ENCODE measurements at places on chromosomes 7 and 10.
A peak's percentile ranks its signal among the peaks of the same experiment; 100 is the strongest.

DNA sequence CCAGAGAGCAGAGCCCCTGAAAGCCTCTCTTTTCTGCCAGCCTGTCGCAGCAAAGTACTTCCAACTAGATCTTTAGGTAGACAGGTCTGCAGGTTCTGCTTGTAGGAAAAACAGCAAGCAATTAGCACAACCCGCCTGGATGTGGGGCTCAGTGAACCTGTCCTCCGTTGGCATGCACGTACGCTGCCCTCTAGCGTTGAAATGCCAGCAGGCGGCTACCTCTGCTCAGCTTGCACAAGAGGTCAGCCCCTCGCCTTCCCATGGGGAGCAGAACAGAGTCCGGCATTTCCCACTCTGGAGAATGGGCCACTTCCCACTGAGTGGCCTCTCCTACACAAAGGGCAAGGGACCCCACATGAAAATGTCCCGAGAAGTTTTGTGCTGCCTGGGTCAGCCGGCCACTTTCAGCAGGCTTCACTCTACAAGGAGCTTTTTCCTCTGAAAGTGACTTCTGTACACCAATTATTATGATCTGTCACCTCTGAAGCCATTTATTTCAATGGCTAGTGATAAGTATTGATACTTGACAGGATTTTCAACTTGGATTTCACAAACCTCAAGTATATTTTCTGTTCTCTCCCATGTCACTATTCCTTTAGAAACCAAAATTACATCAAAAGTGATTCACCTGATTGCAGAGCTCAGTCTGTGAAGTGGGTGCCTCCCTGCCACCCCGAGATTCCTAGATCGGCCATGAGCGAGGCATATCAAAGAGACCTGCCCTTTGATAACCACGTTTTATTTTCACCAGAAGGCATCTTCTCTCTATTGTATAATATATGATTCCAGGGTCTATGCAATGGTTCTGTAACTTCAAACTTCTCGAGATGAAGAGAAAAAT is 56.7 kb downstream of the JCAD start:
- peak; percentile 58 for DNase-seq

GRCh38 chr10:132443983-132444876 is 47.2 kb downstream of the PWWP2B start:
- no peak for DNase-seq

DNA sequence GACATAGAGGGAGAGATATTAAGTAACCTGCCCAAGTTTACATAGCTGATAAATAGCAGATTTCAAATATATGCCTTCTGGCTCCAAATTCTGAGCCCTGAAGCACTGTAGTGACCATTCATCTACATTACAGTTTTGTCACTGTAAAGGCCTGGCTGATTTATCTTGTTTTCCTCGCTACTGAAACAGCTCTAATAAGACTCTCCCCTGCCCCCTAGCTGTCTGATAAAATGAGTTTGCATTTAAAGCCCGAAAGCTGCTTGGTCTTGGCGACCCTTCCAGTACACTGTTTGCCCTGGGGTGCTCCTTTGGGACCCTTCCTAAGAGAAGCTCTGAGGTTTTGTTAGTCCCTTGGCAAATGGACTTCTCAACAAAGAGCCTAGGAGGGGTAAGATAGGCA is 59.7 kb upstream of the RAB11FIP2 start:
- peak; percentile 11 for DNase-seq

DNA sequence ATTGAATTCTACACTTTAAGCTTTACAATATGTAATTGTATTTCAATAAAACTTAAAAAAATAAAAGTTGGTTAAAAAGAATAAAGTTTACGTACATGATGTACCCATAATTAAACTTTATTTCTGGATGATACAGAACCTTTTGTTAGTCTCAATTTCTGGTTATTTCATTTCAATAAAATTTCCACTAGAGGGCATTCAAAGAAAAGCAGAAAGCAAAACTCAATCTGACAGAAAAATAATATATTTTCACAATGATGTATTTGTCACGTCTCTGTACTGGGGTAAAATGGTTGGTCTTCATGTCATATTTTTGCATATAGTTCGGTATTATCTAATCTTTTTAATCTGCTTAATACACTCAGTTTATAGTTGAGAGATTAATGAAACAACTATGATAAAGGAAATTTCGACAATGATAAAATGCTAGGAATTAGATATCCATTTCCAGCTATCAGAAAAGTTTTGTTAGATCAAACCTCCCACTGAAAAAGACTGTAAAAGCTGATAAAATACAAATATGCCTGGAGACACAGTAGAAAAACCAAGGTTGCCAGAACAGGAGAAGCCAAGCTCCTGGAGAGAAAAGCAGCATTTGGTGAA is 27.4 kb downstream of the ASZ1 start:
- DNase-seq, result peak; percentile 34

DNA sequence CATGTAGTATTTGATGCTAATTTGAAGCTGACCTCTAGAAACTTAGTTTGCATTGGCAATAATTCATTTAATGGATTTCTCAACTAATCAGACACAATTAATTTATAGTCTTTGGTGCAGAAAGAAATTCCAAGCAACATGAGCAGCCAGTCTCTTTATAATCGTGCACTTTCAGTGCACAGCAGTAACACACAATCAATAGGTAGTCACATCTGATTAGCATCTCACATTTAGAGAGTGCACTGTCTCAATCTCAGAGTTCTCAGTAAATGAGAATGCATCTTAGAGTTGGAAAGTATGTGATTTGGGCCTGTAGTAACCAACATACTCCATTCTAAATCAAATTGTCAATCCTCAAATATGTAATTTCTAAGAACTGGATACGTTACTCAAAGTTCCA is 377.6 kb downstream of the POM121L12 start:
- DNase-seq, result no peak

GRCh38 chr10:72809006-72809405 is 84.5 kb upstream of the OIT3 start:
- DNase-seq, result no peak

GRCh38 chr7:128197589-128197988 is 43.5 kb upstream of the LEP start:
- no peak for DNase-seq

- DNase-seq, result no peak
Measured at GRCh38 chr10:124878457-124878739, 63.5 kb upstream of the ZRANB1 start.

DNA sequence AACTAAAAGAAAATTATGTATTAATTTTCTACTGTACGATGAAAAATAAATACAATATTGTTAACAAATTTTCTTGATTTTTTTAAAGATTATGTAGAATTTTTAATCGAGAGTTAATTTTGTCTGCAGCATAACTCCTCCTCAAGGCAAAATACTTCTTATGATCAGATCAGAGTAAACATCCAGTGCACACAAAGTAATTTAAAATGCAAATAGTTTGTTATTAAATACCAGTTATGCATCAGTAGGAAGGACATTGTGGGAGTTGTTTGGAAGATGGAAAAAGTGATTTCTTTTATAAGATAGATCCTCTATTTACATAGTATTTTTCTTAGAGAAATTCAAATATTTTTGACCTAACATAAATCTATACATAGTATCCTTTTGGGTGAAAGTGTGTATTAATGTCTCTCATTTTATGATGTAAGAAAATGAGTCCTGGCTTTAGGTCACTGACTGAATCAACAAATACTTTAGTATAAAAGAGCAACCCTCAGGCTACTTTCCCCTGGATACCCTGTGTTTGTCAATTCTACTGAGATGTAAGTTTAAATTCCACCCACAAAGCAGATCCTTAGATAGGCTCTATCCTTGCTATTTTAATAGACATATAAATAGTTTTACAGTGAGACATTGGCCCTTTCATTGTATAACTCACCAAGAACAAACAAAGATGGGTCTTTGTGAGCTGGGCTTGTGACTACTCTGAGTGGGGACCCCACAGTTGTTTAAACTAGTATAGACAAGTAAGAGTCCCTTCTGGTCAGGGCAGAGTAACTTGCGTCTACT is 1133.7 kb downstream of the GATA3 start:
- no peak for DNase-seq

GRCh38 chr10:19911886-19912285 is 95.7 kb downstream of the PLXDC2 start:
- no peak for DNase-seq

- no peak for DNase-seq
Measured at GRCh38 chr10:21161090-21161625, 264.0 kb upstream of the NEBL start.

DNA sequence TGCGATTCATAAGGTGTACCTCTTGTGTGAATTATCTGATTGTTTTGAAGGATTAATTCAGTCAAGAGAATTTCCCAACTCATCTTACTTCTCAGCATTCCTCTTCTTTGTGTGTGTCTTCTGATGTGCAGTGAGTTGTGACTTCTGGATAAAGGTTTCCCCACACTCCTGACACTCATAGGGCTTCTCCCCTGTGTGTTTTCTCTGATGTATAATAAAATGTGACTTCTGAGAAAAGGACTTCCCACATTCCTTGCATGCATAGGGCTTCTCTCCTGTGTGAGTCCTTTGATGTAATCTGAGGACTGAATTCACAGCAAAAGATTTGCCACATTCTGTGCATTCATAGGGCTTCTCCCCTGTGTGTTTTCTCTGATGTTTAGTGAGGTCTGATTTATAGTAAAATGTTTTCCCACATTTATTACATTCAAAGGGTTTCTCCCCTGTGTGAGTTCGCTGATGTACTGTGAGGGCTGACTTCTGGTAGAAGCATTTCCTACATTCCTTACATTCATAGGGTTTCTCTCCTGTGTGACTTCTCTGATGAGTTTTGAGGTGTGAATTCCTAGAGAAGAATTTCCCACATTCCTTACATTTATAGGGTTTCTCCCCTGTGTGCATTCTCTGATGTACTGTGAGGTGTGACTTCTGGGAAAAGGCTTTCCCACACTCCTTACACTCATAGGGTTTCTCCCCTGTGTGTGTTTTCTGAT is 24.2 kb downstream of the ZNF25 start:
- DNase-seq, result no peak

- peak; percentile 29 for DNase-seq
Measured at GRCh38 chr10:3791974-3792633, 7.1 kb upstream of the KLF6 start.
